Stimulated activated CD8-positive, alpha-beta memory T cell treated with anti-CD3 and anti-CD28 coated beads, Interleukin-7, amount 100 ng/mL, for 1 hour (primary cell): ENCODE measurements at places on chromosomes 3 and 15.

DNA sequence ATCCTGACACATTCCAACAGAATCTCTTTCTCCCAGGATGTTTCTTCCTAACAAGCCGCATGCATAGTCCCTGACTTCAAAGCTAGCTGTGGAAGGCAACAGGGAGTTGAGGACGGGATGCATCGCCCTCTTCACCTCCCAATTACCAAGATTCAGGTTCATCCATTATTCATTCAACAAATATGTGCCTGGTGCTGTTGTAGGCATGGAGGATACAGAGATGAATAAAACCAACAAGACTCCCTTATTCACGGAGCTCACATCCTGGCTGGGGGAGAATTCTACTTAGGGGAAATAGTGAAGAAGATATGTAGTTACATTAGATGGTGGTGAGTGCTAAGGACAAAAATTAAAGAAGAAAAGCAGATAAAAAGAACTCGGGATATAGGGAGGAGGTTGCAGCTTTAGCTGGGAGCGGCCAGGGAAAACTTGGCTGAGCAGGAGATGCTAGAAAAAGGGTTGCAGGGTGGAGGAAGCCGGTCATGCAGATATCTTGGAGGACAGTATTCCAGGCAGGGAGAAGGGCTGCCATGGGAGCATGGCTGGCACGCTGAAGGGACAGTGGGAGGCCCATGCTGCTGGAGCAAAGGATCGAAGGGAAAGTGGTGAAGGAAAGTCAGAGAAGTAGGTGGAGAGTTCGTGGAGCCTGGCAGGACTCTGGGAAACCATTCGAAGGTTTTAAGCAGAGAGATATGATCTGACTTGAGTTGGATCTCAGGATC, 5.0 kb downstream of the ITGB5 start:
- no peak for DNase-seq

DNA sequence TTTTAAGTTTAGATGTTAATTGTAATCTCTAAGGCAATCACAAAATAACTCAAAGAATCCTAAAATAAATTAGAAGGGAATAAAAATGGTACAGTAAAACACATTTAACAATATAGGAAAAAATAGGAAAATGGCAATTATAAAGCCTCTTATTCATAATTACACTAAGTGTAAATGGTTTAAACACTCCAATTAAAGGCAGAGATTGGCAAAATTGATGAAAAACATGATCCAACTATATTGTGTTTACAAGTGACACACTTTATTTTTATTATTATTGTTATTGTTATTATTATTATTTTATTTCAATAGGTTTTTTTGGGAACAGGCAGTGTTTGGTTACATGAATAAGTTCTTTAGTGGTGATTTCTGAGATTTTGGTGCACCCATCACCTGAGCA, 48.7 kb upstream of the DYNC1LI1 start:
- no peak for DNase-seq

- no peak for DNase-seq
Measured at GRCh38 chr3:41290736-41291135, 91.4 kb downstream of the CTNNB1 start.

DNA sequence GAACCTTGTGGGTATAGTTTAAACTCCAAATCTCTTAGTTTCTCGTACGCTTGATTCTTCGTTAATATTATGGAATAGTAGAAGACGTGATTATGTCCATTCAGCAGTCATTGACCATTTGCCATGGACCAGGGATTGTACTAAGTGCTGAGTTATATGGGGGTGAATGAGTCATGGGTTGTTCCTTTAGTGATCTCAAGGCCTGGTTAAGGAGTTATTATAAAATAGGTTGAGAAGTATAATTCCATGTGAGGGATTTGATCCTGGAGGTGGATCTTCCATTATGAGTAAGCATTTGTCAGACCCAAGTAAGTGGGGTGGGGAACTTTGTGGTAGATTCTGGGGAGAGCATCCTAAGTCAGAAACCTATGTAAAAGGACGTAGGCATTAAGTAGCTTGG, 15.4 kb downstream of the NR2C2 start:
- no peak for DNase-seq

DNA sequence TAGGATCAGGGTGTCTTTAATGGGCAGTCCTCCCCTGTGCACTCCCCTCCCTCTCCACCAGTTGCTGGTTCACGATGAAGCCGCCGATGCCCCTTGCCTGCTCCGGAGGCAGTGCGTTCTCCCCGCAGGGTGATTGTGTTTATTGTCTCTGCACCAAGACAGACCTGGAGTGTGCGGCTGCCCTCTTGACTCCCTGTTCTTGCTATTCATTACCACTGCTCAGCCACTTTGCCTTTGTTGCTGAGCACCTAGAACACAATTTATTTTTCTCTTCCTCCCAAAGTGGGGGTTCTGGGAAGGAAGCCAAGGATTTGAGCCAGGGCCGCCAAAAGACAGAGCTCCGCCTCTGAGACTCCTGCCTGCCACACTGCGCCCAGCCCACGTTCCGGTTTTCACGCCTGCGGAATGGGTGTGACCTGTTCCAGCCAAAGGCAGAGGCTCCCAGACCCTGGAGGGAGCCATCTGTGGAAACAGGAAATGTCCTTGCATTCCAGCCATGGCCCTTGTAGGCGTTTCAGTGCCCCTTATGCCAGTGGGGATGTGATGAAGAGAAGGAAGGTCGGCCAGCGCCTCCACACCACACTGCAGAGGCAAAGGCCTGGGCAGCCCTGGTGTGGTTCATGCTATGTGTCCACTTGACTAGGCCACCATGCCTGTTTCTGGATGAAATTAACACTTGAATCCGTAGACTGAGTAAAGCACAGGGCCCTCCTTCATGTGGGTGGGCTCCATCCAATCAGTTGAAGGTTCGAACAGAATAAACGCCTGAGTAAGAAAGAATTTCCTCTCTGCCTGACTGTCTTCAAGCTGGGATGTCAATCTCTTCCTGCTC, 85.8 kb downstream of the HMG20A start:
- DNase-seq = no peak

DNA sequence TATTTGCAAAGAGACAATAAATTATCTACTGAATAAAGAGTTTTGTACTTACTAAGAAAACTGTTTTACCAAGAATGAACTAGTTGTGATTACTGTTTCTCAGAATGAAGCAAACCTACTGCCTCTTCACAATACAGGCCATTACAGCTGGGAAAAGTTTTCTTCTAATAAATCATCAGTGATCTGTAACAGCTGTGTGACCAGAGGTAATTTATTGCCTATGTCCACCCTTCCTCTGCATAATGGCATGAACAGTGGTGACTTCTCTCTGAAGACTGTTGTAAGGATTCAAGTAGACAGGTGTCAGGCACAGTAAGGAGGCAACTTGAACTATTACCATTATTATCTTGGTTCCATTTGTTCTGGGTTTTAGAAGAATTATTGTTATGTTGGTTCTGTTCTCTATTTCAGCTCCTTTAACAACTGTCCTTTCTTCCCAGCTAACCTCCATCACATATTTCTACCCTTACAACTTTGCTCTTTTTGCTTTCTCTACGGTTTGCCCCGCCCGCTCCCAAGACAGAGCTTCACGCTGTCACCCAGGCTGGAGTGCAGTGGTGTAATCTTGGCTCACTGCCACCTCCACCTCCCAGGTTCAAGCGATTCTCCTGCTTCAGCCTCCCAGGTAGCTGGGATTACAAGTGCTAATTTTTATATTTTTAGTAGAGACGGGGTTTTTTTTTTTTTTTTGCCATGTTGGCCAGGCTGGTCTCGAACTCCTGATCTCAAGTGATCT, 51.5 kb downstream of the PRKAR2A start:
- DNase-seq = no peak

DNA sequence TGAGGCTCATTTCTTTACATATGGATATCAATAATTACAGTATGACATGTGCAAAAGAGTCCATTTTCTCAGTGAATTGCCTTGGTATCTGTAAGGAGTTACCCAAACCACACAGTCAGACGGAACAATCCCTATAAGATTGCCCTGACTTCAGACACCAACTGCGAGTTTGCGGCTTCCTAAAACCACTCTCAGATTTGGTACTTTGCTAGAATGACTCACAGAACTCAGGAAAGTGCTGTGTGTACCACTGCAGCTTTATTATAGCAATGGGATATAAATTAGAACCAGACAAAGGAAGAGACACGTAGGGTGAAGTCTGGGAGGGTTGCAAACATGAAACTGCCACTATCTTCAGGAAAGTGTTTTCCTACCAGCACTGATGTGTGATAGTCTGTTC, 45.8 kb upstream of the ATP13A3 start:
- no peak for DNase-seq

- no peak for DNase-seq
Measured at GRCh38 chr3:13473020-13473419, 7.1 kb upstream of the HDAC11 start.

DNA sequence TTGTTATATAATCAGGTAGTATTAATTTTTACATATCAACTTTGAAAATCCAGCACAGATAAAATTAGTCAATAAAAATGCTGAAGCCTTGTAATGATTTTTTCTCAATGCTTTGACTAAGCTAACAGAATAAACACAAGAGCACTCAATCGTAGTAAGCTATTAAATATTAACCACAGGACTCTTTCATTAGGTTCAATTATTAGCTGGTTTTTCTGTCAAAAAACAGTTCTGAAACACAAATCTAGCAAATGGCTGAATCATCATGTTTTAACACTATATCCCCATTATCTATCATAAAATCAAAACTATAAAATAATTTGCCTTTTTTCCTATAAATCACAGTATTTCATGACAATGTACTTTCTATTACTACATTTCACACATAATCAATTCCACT, 69.6 kb downstream of the PLOD2 start:
- no peak for DNase-seq

DNA sequence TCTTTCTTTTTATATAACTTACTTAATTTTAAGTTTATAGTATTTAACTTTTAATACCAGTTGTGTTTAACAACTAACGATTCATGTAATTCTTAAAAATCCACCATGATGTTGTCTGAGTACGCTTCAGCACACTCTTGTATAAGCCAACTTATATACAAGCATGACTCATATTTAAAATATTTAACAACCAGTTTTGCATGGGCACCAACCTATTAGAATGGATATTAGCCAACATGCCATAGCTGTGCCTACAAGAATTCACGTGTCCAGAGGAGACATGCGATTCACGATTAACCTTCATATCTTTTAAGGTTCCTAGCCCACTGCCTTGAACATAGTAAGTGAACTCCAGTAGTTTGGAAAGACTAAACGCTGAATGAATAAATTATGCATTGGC, 1023.2 kb downstream of the TBL1XR1 start:
- DNase-seq = no peak

DNA sequence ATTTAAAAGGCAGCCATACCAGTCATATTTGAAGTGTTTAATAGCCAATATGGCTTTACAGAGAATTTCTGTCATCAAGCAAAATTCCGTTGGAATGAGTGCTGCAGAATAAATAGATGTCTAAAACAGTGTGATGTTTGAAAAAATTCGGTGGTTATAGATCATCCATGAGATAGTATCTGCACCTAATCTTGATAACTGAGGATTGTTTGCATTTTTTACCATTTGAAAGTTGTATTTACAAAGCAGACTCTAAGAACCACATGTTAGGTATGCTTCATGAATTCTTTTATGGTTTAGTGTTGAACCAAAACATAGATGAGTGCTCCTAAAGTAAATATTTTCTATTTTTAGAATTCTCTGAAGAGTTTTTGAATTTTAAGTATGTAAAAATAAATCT, 476.1 kb downstream of the NAALADL2 start:
- DNase-seq = no peak

GRCh38 chr15:91916051-91916450, 62.5 kb downstream of the SLCO3A1 start:
- DNase-seq = no peak

DNA sequence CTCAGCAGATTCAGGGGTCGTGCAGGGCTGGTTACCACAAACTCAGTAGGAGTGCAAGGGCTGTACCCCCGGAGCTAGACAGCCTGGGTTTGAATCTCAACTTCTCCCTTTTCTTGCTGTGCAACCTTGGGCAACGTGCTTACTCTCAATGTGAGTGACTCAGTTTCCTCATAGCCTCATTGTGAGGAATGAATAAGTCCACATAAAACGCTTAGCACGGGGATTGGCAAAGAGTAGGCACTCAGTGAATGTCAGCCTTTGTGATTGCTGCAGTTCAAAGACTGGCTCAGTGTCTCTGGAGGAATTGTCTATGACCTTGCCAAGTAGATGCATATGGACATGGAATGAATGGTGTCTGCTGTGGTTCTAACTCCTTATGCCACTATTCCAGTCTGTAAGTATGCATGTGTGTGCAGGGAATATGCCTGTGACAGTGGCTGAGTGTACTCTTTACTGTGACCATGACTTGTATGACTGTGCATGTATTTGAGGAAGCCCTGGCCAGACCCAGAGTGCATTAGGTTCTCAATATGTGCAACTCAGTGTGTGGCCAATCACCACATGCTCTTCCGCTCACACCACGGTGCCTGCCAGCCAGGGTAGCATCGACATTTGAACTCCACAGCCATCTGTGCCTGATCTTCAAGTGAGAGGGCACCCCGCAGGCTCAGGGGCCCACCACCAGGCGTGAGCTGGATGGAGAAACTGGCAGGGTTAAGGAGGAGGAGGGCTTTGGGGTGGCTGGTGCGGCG, 900 bp upstream of the HYAL3 start:
- no peak for DNase-seq

DNA sequence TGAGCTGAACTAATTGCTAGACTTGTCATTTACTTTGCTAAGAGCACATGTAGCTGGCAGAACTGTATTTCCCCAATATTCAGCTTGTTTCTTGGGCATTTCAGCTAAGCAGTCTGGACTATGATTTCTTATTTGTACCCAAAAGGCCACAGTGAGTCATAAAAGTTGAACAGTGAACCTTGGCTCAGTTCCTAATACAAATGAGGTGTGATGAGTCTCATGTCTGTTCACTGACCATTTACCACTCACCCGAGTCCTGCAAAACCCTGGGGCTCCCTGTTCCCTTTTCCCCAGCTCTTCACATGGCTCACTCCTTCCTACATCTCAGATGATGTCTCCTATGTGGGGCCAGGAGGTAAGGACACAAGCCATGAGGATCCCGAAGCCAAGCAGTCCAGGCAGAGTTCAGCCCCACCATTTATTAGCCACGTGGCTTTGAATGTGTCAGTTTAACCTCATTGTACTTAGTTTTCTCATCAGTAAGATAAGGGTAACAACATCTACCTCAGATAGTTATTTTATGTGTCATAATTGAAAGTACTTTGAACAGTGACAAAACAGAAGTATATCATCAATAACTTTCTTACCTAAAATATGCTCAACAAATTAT, 239.3 kb downstream of the IL5RA start:
- no peak for DNase-seq

DNA sequence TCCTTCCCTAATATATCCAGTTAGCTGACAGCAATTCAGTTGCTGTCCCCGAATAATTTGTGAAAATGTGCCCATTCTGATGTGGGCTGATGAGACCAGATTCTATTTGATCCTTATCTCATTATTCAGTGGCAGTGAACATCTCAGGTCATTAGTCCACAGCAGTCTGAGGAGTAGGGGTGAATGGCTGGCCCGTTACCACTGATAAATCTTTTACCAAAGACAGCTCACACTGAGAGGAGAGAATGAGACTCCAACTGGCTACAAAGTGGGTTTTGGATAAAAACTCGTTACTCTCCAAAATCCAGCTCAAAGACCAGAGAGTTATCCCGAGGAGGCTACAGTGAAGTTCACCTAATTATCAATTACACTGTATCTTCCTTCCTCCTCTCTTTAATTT, 189.7 kb downstream of the TUSC7 start:
- no peak for DNase-seq

GRCh38 chr3:32181796-32182195, 56.7 kb upstream of the CMTM8 start:
- DNase-seq = no peak

GRCh38 chr3:177960014-177960413, 576.2 kb upstream of the KCNMB2 start:
- DNase-seq = no peak
